ENCODE measurements at places on chromosomes 3 and 15.

DNA sequence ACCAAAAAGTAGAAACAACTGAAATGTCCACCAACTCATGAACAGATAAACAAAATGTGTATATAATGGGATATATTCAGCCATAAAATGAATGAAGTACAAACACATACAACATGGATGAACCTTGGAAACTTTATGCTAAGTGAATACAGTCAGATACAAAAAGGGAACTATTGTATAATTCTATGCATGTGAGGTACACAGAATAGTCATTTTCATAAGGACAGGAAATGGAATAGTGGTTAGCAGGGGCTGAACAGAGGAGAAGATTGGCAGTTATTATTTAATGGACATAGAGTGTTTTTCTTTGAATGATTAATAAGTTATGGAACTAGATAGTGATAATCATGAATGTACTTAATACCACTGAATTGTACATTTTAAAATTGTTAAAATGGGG, 20.0 kb upstream of the TRANK1 start:
- no peak for DNase-seq

GRCh38 chr15:78055919-78056713, 21.4 kb downstream of the TBC1D2B start:
- DNase-seq, result no peak

- DNase-seq, result no peak
Measured at GRCh38 chr3:81419228-81419627, 342.2 kb downstream of the GBE1 start.

DNA sequence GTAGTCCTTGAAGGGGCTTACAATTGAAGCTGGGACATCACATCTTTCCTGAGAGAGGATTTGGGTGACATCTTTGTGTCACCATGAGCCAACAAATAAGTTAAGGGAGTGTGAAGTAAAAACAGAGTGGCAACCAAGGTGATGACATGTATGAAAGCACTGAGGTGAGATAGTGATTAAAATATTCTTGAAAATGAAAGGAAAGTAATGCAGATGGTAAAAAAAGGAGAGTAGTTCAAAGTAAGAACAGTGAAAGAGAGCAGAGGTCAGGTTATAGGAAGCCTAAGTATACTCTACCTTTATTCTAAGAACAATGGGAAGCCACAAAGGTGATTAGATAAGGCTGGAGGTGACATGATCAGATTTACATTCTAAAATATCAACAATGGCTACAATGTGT, 486.1 kb downstream of the DIPK2A start:
- DNase-seq, result no peak

DNA sequence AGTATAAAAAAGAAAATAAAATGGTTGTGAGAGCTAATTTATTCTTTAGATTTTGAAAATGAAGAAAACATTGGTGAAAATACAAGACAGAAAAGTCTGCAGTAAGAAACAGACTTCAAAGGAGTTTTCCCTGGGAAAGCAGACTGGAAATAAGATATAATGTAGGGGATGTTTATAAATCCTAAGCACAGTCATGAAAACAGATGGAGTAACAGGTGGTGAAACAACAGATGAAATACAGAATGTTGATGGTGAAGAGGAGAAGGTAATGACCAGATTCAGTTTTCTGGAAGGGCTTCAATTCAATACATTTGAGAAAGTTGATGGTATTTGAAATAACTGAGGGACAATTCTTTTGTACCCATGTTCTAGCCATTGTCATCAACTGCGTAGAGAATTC, 353.9 kb downstream of the CHL1 start:
- DNase-seq, result no peak

- DNase-seq, result no peak
Measured at GRCh38 chr3:174186377-174186989, 672.7 kb upstream of the NAALADL2 start.

- DNase-seq, result no peak
Measured at GRCh38 chr3:112651071-112651470, 10.1 kb upstream of the CCDC80 start.

DNA sequence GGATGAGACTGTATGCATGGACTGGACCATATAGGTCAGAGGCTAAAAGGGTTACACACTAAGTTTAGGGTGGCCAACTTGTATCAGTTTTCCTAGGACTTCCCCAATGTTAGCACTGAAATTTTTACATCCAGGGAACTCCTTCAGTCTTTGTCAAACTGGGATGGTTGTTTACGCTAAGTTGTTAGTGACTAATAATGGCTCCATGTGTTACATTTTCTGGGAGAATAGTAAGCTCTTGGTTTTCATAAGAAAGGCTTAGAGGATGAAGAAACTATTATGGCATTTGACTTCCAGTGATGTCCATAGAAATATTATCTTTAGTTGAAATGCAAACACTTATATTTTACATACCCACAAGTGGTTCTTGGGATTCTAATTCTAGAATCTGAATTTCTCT, 57.9 kb upstream of the ST3GAL6 start:
- no peak for DNase-seq

- DNase-seq, result peak; percentile 41
Measured at GRCh38 chr15:33292717-33293307, 18.0 kb upstream of the RYR3 start.

- no peak for DNase-seq
Measured at GRCh38 chr3:116139641-116140040, 305.6 kb downstream of the LSAMP start.

DNA sequence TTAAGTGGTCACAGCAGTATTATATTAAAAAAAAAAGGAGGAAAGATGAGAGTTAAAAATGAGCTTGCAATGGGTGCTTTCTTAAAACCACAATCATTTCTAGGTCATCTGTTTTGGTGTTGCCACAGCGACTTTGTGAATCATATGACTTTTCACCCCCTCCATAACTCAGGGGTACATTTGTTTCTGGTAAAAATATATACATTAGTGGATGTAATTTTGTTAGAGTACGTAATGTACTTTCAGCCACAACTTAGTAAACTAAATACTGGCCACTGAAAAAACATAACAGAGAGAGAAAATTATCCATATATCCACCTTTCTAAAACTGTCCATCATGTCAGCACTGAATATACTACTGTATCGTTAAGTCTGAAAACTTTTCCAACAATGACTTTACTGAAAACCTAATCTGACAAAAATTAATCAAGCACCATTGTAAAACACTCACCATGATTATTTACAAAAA, 3.4 kb downstream of the ANKRD28 start:
- no peak for DNase-seq

- DNase-seq, result no peak
Measured at GRCh38 chr3:150385296-150386242, 22.5 kb upstream of the TSC22D2 start.

DNA sequence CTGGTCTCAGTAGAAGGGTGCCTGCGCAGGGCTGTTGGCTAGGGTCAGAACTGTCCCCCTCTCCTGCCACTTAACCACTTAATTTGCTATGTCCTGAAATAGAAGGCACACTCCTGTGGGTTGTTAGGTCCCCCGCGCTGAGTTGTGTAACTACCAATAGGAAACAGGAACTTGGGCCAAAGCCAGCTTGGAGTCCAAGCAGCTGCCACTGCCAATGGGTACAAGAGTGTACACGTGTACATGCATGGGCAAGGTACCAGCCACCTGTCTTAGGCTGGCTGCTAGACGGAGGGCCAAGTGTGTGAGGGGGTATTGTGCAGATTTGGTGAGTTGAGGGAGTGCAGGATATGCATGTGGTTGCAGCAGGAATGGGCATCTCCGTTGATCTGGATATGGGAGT, 29.7 kb upstream of the POLG start:
- no peak for DNase-seq

DNA sequence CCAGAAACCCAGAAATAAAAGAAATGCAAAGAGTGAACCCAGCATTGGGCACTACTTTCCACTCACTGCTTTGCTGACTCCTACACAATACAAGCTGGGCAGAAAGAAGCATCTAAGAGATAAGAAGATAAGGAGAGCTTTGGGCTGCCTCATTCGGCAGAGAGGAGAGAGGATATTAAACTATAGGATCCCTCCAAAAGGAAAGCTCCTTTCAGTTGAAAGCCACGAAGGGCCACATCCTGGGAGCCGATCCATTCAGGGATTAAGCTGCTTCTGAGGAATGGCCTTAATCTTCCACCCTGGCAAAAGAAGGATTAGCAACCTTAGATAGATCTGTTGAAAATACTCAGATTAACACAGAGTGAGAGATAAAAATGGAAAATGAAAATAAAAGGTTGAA, 274.9 kb upstream of the PPP2R3A start:
- no peak for DNase-seq

GRCh38 chr3:155495387-155495786, 201.9 kb upstream of the STRIT1 start:
- no peak for DNase-seq

DNA sequence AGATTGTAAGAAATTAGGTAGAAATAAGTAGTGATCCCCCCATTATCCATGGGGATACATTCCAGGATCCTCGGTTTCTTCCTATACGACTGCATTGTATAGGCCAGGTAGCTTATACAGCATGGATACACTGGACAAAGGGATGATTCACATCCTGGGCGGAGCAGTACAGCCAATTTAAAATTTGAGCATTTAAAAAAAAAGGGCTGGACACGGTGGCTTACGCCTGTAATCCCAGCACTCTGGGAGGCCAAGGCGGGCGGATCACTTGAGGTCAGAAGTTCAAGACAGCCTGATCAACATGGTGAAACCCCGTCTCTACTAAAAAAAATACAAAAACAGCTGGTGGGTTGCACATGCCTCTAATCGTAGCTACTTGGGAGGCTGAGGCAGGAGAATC, 976 bp upstream of the ARGFX start:
- DNase-seq, result no peak

GRCh38 chr3:46892285-46893145, 15.0 kb downstream of the PTH1R start:
- DNase-seq, result no peak

GRCh38 chr15:39695793-39696192, 86.8 kb downstream of the FSIP1 start:
- DNase-seq, result no peak

- no peak for DNase-seq
Measured at GRCh38 chr3:123789760-123790159, 94.4 kb downstream of the MYLK start.

GRCh38 chr3:180018543-180018942, 18.2 kb downstream of the PEX5L start:
- no peak for DNase-seq

DNA sequence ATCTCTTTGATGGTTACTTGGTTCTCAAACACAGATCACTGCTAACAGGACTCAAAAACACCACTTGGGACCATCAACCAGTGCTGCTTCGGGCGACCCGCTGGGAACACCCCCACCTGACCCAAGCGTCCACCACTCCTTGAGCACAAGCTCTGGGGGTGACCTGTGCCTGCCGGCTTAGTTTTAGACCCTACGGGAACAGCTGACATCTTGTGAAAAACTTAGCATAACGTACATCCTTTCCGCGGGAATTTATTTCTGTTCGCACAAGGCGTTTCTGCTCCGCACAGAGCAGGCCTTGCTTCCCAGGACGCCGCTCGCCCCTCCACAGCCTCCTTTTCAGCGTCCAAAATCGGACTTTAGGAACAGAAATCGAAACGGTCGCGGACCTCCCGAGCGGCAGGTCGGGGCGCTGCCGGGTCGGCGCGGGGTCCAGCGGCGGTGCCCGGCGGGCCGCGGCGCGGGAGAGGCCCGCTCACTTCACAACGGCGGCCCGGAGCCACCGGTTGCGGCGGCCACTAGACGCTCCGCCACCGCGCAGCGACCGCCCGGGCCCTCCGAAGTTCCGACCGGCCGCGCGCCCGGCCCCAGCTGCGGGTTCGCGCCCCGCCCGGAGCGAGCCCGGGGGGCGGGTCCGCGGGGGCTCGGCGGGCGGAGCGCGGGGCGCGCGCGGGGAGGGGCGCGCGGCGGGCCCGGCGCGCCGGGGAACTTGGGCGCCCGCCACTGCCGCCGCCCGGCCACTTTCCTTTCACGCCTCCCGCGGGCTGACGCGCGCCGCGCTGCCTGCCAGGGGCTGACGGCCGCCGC, 959 bp downstream of the SFMBT1 start:
- peak; percentile 46 for DNase-seq

- no peak for DNase-seq
Measured at GRCh38 chr3:154542837-154543236, 112.8 kb upstream of the GPR149 start.

- no peak for DNase-seq
Measured at GRCh38 chr15:80609512-80609946, 85.6 kb upstream of the ABHD17C start.

DNA sequence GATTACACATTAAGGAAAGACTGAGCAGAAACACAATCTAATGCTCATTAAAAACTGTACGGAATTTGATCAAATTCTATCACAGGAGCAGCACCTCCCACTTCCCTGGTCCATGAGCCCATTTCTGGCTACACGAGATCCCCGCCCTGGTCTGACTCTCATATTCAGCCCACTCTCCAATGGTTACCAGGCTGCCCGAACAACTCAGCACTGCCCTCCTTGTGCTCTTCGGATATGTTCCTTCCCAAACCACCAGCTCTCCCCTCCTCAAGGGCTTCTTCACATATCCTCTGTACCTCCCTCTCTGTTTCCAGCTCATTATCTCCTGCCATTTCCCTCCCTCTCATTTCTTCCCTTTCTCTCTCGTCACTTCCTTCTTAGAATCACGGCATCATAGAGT, 180.5 kb downstream of the RSL24D1 start:
- DNase-seq, result no peak

GRCh38 chr3:168659015-168659414, 563.3 kb upstream of the GOLIM4 start:
- DNase-seq, result no peak

- DNase-seq, result peak; percentile 25
Measured at GRCh38 chr3:194204042-194204987, 68.4 kb downstream of the HES1 start.

DNA sequence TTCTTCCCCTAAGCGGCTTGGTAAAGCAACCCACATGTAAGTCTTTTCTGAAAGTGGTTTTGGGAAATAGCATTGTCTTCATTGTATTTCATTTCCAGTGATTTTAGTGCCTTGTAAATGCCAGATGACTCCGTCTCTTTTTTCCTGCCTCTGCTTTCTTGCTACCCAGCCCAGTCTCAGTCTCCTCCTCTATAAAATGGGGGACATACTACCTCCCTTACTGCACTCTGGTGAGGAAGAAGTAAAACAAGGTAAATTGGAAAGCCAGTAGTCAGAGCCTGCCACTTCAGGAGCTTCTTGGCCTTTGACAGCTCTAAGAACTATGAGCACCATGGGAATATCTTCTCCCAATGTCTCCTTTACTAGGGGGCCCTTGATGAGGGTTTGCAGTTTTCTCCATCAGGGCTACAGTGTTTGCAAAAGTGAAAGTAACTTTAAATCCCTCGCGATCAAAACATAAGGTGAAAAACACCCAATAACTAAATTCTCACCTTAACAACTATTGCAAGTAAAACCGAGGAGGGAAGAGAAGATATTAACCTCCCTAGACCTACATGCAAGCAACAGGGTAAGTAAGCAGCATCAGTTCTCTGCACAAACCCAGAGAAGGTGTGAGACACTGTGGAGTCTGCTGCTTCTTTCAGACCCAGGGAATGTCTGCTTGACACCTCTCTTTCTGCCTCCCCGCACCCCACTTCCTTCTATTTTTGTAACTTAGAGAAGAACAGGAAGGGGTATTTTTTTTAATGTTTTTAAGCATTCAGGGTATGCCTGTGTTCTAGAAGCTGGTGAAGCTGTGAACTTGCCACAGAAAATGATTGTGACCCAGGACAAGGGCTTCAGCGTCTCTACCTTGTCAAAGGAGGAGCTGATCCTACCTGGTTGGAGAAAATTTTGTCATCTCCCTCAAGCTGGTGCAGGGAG, 159.1 kb upstream of the EOMES start:
- no peak for DNase-seq

GRCh38 chr3:45341876-45342275, 46.5 kb upstream of the LARS2 start:
- no peak for DNase-seq

Data from stimulated activated CD4-positive, alpha-beta T cell treated with anti-CD3 and anti-CD28 coated beads, Interleukin-12 subunit alpha, Interleukin-12 subunit beta, amount 100 ng/mL, for 4 hours (primary cell).